ENCODE measurements at places on chromosomes 12 and 14.

- DNase-seq = no peak
Observed at GRCh38 chr12:89346741-89347324, 5.5 kb downstream of the DUSP6 start.

- DNase-seq = no peak
Observed at GRCh38 chr14:91774140-91775096, 42.5 kb upstream of the CATSPERB start.

GRCh38 chr12:40525054-40525453 is 167.2 kb upstream of the CNTN1 start:
- DNase-seq = no peak

DNA sequence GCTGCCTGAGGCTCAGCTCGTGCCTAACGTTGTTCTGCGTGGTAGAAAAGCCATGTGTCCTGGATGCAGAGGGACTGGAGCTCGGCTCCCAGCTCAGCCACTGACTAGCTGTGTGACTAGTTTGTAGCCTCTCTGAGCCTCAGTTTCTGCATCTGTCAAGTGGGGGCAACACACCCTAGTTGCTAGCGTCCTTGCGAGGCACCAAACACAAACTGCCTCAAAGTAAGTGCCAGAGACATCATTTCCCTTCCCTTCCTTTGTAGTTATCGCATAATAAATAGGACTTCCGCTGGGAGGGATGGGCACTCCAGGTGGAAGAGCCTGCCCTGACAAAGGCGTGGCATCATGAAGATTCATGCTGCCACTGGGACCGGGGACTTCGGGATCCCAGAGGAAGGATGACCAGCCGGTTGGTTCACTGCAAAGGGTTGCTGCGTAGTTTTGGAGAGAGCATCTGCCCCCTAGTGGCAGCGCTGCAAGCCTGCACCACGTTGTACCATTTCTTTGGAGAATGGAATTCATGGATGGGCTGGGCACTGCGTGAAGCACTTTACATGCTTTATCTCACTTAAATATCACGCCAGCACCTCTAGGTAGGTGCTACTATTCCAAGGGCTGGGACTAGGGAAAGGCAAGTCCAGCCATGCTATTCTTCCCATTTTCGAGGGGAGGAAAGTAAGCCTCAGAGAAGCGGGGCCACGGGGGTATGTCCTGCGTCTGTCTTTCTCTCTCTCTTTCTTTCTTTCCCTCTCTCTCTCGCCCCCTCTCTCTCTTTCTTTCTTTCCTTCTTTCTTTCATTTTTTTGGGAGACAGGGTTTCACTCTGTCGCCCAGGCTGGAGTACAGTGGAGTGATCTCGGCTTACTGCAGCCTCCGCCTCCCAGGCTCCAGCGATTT is 4.6 kb downstream of the CCDC197 start:
- DNase-seq = no peak

- DNase-seq = no peak
Observed at GRCh38 chr14:59583755-59584154, 7.1 kb upstream of the CCDC175 start.

- DNase-seq = no peak
Observed at GRCh38 chr12:89081719-89082369, 270.5 kb downstream of the DUSP6 start.

- DNase-seq = no peak
Observed at GRCh38 chr12:82948491-82948890, 261.8 kb downstream of the TMTC2 start.

DNA sequence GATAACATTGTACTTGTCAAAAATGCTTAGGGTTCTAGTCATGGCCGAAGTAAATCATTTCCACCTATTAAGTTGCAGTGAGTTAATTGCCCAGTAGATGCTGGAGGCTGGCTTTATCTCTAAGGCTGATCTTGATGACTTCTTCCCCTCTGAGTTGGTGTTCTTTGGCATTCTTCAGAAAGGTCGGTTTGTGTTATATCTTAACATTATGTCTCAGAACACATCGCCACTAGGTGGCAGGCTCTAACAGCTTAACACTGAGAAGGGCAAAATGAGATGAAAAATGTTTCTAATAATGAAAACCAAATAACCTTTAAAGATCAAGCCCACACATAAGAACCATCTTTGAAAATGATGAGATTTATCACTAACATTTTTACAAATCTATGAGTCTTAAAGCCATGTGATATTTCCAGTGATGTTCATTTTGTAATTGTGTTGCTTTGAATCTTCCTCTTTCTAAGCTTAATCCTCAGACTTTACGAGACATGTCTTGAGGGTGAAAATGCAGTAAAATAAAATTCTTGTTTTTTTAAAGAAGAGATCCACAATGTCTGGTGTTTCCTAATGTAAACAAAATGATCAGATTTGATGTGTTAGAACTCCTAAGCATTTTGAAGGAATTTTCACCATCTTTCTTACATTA is 28.6 kb downstream of the SUDS3 start:
- DNase-seq = no peak

DNA sequence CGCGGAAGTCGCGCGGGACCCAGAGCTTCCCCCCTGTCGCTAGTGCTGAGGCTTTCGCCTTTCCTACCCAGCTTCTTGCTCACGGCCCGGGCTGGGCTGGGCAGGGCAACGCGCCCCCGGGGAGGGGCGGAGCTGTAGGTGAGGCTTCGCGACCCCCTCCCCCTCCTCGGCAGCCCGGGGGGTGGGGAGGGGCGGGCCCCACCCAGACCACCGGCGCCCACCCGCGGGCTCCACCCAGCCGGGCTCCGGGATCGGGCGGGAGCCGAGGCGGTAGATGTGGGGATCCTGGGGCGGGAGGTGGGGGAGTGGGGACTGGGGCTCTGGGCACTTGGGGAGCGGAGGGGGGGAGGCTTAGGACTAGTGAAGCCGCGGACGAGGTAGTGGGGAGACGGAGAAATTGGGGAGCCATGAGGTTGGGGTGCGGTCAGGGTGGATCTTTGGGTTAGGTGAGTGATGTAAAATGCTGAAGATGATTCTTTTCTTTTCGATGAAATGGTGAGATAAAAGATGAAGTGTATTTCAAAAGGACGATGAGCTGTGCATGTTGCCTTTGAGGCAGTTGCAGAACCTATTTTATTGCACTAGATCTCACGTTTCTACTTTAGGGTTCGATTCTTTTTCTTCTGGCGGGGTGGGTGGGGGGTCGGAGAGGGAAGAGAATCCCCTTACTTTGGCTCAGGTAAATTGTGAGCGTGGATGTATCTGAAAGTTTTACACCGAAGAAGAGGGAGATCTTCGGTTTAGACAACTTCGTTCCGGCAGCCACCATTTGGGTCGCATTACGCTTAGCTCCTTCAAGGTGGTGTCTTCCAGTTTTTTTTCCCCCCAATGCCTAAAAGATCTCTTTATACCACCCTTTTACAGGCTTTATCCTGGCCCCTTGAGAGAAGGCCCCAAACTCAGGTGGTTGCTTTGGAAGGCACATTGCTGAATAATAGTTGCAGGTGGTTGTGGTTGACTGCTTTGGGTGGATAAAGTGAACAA is 619 bp downstream of the ERC1 start:
- no peak for DNase-seq

DNA sequence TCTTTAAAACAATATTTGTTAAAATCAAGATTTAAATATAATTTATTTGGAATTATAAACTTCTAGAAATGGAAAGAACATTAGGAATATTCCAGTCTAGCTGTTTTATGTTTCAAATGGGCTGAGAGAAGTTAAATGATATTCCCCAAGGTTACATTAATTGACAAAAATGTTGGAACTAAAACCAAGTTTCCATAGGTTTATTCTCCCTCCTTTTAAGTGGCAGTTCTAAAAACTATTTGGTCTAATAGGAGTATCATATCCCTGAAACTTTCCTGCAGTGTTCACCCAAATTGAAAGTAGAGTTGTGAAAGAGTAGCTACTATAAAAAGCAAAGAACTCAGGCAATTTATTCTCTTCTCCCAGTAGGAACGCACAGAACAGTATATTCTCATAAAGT is 1185.5 kb downstream of the LRFN5 start:
- no peak for DNase-seq

- DNase-seq = no peak
Observed at GRCh38 chr12:103441437-103442181, 54.2 kb downstream of the C12orf42 start.

Data from esophagus squamous epithelium (tissue), 5 donors.